ENCODE measurements at places on chromosomes 2 and 18.

- no peak for DNase-seq
Observed at GRCh38 chr2:31297751-31298150, 63.8 kb downstream of the EHD3 start.

- DNase-seq: no peak
Observed at GRCh38 chr2:28507796-28508764, 12.2 kb downstream of the PLB1 start.

GRCh38 chr18:32956591-32957315 lies 183.9 kb upstream of the KLHL14 start:
- DNase-seq: peak; percentile 70

GRCh38 chr2:147363181-147363580 lies 481.6 kb upstream of the ACVR2A start:
- no peak for DNase-seq

DNA sequence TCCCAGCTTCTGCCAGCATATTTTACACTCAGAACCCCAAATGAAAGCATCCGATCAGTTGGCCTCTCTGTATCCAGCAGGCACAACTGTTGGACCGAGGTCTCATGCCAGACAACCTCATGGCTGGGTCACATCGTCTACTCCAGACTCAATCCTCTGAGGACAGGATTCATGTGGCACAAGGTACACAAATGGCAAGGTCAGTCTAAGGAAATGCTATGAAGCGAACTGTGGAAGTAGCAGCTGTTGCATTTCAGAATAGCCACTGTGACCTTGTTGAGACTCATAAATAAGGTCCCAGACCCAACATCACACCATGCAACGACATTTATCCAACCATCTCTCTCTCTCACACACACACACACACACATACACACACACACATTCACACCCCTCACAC lies 7.1 kb upstream of the FZD7 start:
- DNase-seq: no peak

DNA sequence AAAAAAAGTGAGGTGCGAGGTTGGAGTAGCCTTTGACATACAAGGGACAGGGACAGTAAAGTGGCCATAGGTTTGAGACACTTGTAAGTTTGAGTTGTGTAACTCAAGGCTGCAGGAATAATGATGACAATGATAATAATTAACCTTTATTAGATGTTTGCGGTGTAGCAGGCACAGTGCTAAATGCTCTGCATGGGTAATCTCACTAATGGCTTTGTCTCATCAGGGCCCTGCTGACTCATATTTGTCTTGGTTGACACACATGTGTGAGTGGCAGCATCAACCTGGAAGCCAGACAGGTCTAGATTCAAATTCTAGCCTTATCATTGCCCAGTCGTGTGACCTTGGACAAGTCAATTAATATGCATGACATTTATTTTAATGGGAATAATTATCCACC lies 126.2 kb downstream of the FSHR start:
- DNase-seq: no peak

DNA sequence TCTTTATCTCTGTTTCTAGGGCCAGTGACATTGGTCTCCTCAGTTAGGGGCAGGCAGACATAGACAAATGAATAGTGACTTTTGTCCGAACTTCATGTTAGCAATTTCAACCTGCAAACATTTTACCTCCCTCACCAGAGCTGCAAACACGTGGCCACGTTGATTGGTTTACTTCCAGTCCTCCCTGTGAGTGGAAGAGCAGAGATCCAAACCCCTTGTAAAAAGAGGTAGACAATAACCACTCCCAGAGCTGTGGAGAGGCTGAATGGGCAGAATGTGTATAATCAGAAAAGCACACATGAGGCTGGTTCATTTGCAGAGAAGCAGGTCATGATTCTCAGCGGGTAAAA lies 31.1 kb downstream of the CTIF start:
- no peak for DNase-seq

GRCh38 chr18:74609535-74609934 lies 11.9 kb downstream of the ZNF407 start:
- peak; percentile 52 for DNase-seq

DNA sequence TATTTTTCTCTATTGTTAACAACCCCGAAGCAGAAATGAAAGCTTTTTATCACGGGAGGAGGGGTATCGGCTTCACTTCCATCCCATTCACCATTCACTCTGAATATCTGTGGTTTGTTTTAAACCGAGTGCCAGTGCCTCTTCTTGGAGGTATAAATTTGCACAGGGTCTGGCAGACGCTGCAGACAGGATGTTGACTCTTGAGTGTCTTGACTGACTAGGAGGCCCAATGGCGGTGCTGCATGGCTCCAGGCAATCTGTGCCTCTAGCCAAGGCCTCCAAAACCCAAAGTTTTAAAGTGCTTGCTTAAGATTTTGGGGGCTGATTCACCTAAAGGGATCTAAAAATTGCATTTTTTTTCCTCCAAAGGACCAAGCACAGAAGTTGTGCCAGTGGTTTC lies 183.8 kb downstream of the LTBP1 start:
- DNase-seq: no peak

GRCh38 chr2:209422191-209422754 lies 1.6 kb upstream of the MAP2 start:
- no peak for DNase-seq

DNA sequence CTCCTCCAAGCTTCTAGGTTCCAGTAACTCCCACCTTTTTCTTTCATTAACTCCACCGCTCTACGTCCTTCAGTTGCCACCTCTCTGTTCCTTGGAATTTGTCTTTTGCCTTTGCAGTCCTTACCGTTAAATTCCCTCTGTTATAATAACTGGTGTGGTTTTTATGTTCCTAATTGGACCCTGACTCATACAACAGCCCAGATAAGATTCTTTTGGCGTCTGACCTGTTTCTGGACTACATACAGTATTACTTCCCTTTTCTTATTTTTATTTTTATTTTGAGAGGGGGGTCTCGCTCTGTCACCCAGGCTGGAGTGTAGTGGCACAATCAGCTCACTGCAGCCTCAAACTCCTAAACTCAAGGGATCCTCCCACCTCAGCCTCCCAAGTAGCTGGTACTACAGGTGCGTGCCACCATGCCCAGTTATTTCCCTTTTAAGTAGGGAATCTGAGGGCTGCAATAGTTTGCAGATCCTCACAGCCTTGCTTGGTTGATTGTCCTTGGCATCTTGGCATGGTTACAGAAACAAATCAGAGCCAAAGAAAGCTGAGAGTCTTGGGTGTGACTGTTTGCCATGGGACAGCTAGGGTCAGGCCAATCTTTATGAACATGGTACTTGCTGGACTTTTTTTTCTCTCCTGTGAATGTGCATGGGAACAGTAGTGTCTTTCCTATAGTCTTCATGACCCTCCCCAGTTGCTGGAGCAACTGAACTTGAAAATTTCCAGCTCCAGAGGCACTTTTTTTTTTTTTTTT lies 22.0 kb downstream of the TCF23 start:
- DNase-seq: no peak

- no peak for DNase-seq
Observed at GRCh38 chr2:172454404-172455120, 27.2 kb downstream of the ITGA6 start.

GRCh38 chr2:224772494-224772893 lies 56.3 kb upstream of the CCDC195 start:
- DNase-seq: no peak

- DNase-seq: no peak
Observed at GRCh38 chr18:78971511-78972245, 7.9 kb upstream of the SALL3 start.

GRCh38 chr2:152405206-152406118 lies 70.5 kb downstream of the FMNL2 start:
- peak; percentile 41 for DNase-seq

DNA sequence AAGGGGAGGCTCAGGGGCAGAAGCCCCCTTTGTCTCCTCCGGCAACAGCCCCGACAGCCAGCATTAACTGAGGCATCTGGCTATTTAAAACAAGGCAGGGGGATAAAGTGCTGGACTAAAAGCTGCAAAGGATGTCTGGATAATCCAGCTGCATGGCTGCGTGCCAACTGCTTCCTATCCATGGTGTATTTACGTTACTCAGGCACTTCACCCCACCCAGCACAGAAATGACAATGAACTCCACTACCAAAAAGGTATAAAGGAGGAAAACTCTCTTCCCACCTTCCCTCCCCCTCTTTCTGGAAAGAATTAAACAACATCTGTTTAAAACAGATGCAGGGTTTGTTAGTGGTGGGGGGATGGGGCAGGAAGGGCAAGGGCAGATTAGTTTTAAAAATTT lies 82.5 kb downstream of the SPRED2 start:
- peak; percentile 83 for DNase-seq

GRCh38 chr2:233227346-233227978 lies 24.0 kb upstream of the ATG16L1 start:
- no peak for DNase-seq

DNA sequence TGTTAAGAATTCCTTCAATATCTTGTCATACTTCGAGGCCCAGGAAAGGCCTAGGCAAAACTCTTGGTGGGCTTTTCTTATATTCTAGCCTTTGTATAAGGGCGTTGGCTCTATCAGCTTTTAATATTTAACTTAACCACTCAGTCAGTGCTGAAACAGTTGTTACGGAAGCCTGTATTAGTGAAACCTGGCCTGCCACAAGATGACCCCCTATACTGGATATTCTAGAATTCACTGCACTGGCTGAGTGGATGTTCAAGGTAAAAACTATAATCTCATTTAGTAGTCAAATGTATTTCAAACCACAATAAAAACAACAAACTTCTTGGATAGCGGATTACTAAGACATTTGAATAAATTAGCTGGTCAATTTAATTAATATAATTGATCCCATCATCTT lies 91.7 kb upstream of the HNMT start:
- no peak for DNase-seq

GRCh38 chr2:230690439-230690838 lies 22.2 kb upstream of the CAB39 start:
- peak; percentile 50 for DNase-seq

GRCh38 chr2:9472511-9472910 lies 1.8 kb upstream of the IAH1 start:
- DNase-seq: no peak

- no peak for DNase-seq
Observed at GRCh38 chr2:189440644-189440946, 679 bp upstream of the WDR75 start.

DNA sequence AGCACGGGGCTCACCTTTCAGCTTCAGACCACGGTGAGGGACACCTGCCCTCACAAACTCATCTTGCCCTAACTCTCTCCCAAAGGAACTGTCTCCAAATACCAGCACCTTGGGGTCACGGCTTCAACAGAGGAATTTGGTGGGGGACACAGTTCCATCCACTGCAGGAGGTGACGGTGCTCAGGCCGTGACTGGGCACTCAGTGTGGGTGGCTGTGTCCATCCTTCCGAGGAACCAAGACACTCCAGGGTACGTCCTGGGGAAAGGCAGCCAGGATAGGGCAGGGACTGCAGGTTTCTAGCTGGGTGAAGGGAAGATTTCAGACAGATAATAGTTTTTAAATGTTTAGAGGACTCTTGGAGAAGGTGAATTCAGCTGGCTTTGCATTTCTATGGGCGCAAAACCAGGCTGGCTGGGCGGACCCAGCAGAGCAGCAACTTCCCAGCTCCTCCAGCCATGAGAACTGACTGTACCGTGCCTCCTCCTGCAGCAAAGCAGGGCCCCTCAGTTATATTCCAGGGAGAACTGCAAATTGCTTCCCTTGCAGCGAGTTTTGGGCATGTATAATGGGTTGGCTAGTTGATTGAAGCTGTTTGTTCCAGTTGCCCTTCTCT lies 23.9 kb upstream of the ALLC start:
- no peak for DNase-seq

- no peak for DNase-seq
Observed at GRCh38 chr2:108565778-108566375, 31.6 kb downstream of the LIMS1 start.

GRCh38 chr2:195382186-195382585 lies 274.8 kb upstream of the SLC39A10 start:
- DNase-seq: no peak

DNA sequence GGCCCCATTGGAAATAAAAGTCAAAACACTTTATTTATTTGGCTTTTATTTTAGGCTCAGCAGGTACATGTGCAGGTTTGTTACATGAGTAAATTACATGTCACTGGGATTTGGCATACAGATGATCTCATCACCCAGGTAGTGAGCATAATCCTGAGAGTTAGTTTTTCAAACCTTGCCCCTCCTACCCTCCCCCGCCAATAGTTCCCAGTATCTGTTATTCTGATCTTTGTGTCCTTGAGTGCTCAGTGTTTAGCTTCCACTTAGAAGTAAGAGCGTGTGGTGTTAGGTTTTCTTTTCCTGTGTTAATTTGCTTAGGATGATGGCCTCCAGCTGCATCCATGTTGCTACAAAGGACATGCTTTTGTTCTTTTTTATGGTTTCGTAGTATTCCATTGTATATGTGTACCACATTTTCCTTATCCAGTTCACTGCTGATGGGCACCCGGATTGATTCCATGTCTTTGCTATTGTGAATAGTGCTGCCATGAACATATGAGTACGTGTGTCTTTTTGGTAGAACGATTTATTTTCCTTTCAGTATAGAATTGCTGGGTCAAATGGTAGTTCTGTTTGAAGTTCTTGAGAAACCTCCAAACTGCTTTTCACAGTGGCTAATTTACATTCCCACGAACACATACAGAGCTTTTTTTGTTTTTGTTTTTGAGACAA lies 47.9 kb downstream of the ARMC9 start:
- no peak for DNase-seq

GRCh38 chr2:61196671-61197070 lies 34.7 kb downstream of the C2orf74 start:
- DNase-seq: no peak

GRCh38 chr2:36277146-36277808 lies 78.3 kb upstream of the CRIM1 start:
- peak; percentile 85 for DNase-seq

- peak; percentile 76 for DNase-seq
Observed at GRCh38 chr2:202831242-202832220, 40.0 kb downstream of the ICA1L start.

DNA sequence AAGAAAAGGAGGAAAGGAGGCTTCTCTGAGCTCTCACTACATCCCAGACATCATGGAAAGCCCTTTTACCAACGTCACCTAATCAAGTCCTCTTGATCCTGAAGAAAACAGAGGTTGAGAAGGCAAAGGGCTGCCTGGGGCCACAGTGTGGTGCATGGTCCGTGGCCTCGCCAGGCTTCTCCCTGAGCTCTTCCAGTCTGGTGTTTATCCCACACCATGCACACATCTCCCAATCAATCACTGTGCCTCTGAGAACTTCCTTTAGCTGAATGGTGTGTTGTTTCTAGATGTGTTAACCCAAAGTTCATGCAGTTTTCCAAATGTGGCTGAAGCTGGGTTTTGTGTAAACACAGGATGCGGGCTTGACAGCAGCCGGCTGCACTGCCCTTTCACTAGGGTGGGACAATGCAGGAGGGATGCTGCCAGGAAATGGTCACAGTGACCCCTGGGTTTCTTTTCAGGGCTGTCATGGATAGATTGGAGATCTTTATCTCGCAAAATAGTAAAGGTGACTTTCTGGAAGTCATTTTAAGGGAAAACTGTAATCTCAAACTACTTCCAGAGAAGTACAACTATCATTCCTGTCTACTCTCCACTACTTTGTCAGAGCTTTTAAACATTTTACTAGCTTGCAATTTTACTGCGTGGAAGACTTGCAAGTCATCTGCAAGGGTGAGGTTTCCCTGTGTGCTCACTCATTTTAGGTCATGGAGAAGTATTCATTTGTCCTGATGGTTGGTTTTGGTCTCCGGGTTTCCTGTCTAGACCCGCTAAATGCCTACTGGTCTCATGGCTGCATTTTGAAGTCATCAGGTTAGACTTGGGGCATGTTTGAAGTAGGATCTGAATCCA lies 54.6 kb downstream of the IL1R2 start:
- peak; percentile 58 for DNase-seq

Data from fibroblast of pulmonary artery (primary cell).